WTC11 (cell line): ENCODE measurements at places on chromosomes 3 and 15. TPM values are rescaled to one million over a fixed set of nuclear protein-coding genes. Genes with fewer than 3 reads are reported as not detected.

DNA sequence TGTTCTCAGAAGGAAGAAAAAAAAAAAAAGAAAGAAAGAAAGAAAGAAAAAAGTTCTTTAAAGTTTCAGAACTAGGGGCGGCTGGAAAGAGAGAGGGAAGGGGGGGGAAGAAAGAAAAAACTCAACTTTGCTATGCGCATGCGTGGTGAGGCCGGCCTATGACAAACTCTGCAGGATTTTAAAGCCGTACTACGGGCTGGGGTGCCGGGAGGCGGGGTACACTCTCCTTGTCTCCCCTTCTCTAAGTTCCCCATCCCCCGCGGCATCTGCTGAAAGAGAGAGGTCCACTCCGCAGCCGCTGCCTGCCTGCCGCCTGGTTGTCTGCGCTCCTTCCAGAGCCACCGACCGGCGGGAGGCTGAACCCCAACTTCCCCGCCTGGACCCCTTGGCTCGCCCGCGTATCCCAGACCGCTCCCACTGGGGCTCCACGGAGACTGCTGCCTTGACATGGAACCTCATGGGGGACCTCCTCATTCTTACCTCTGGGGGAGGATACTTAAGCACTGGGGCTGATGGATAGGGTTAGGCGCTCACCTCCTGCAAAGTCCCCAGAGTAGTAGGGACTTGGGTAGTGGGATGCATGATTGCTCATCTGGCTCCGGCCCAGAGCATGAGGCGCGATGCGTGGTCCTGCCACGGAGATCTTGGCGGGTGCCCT is 1.4 kb upstream of the WNT5A start:
- peaks cover 88% of the 10 kb centered on the region for H3K27me3 ChIP-seq
- no peak overlapping the region for H3K27ac ChIP-seq
- peaks cover 30% of the 10 kb centered on the region for H3K4me1 ChIP-seq
- peak; percentile 75 for DNase-seq
- peak overlapping the region; percentile 78 for H3K4me3 ChIP-seq
- H3K36me3 ChIP-seq: no peaks in the 10 kb centered on the region

- peaks cover 9% of the 10 kb centered on the region; the same call in 1 of the 2 replicates for H3K4me1 ChIP-seq
- no peaks in the 10 kb centered on the region for H3K36me3 ChIP-seq
- no peak within 1 kb of the TSS for H3K27ac ChIP-seq
- peaks cover 33% of the 10 kb centered on the region for H3K27me3 ChIP-seq
- H3K4me3 ChIP-seq: peak within 1 kb of the TSS; percentile 70
- DNase-seq: peak; percentile 80
Measured at GRCh38 chr3:13073326-13074005, at the start of gene IQSEC1. Gene IQSEC1 (minus strand): TSS chr3:13073429. CDS start chr3:13073014, 415 bp downstream.

GRCh38 chr3:142259359-142259758 is 34.0 kb upstream of the GK5 start:
- H3K36me3 ChIP-seq: peaks cover 17% of the 10 kb centered on the region
- no peak overlapping the region for H3K27ac ChIP-seq
- DNase-seq: no peak
- no peaks in the 10 kb centered on the region; the same call in 1 of the 2 replicates for H3K27me3 ChIP-seq
- peaks cover 3% of the 10 kb centered on the region for H3K4me1 ChIP-seq
- no peak overlapping the region for H3K4me3 ChIP-seq

The CKMT1B gene
- 35.4 to 41.5 TPM (median 37.3 TPM) in 3 replicates for total RNA-seq

The ERC2 gene
- 18.6 to 23.5 TPM (median 18.8 TPM) in 3 replicates for total RNA-seq

The CHST2 gene
- 13.2 to 17.3 TPM (median 13.4 TPM) in 3 replicates for total RNA-seq

DNA sequence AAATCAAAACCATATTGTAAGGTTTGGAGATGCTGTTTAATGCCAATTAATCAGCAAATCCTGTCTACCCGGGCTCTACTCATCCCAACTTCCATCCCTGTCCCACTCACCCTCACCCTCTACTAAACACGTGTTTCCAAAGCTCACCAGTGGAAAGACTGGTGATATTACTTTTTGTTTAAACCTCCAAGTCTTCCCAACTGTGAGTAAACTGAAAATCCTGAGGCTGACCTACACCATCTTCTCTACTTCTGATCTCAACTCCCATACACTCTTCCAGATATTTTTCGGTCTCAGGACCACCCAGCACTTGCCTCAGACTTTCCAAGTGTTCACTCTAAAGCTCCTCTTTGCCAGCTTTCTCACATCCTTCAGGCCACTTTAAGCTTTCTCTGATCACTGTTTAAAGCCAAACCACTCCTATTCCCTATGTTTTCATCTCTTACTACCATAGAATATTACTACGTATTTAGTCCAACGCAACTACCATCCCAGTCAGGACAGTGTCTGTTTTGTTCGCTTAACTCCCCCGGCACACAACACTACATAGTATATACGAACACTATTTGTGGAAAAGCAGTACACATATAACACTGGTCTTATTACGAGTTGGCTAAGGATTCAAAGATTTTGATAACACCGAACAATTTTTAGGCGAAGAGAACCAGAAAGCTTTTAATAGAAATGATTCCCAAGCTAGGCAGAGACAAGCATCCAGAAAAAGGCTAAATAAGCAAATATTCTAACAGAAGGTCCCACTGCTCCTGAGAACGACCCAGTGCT is 684 bp downstream of the RPL4 start:
- peaks cover 57% of the 10 kb centered on the region for H3K36me3 ChIP-seq
- peak overlapping the region; percentile 99 for H3K27ac ChIP-seq
- H3K4me3 ChIP-seq: peak overlapping the region; percentile 100
- no peak for DNase-seq
- no peaks in the 10 kb centered on the region for H3K27me3 ChIP-seq

The GRAMD2A gene
- 1.8 to 2.6 TPM (median 1.9 TPM) in 3 replicates for total RNA-seq

DNA sequence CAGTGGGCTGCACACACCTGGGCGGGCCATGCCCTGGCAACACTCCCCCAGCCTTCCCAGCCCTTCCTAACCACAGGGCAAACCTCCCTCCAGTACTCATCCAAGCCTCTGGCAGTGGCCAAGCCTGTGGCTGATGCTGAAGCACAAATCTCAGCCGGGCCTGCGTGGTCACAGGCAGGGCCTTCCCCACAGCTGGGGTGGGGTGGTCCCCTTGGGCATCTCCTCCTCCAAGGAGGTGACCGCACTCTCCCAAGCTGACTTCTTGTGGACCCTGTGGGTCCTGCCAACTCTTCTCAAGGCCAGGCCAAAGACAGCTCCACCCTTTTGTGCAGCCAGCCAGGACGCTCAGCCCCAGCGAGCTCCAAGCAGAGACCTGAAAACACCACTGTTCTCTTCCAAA is 21.4 kb downstream of the GRAMD2A start:
- no peaks in the 10 kb centered on the region for H3K36me3 ChIP-seq
- DNase-seq: no peak
- peaks cover 12% of the 10 kb centered on the region for H3K4me1 ChIP-seq
- H3K4me3 ChIP-seq: no peak overlapping the region
- no peaks in the 10 kb centered on the region; the same call in 1 of the 2 replicates for H3K27me3 ChIP-seq
- H3K27ac ChIP-seq: no peak overlapping the region
